ENCODE measurements at places on chromosomes 1 and 21.

- no peak for DNase-seq
Observed at GRCh38 chr1:173084292-173084691, 33.6 kb upstream of the TNFSF18 start.

- no peak for DNase-seq
Observed at GRCh38 chr1:228801068-228801467, 65.8 kb downstream of the RHOU start.

GRCh38 chr1:234992065-234992464, 136.6 kb downstream of the TOMM20 start:
- no peak for DNase-seq

DNA sequence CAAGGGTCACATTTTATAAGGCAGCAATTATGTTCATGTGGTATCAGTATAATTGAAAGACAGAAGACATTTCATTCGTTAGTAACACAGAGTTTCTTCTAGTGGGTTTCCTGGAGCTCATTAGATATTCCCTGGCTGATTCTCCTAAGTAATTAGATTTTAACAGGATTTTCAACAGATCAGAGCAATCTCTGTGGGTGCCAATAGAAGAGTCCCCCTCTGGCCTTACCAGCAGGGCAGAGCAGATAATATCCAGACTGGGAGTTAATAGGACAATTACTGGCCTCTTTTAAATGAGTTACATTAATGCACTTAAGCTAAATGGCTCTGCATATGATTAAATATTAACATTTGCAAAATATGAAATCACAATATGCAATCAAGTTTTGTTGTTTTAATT, 74.2 kb upstream of the FOXD3 start:
- DNase-seq, result no peak

- no peak for DNase-seq
Observed at GRCh38 chr1:11138952-11139351, 39.3 kb upstream of the EXOSC10 start.

- DNase-seq, result no peak
Observed at GRCh38 chr1:64884261-64885040, 81.9 kb downstream of the JAK1 start.

DNA sequence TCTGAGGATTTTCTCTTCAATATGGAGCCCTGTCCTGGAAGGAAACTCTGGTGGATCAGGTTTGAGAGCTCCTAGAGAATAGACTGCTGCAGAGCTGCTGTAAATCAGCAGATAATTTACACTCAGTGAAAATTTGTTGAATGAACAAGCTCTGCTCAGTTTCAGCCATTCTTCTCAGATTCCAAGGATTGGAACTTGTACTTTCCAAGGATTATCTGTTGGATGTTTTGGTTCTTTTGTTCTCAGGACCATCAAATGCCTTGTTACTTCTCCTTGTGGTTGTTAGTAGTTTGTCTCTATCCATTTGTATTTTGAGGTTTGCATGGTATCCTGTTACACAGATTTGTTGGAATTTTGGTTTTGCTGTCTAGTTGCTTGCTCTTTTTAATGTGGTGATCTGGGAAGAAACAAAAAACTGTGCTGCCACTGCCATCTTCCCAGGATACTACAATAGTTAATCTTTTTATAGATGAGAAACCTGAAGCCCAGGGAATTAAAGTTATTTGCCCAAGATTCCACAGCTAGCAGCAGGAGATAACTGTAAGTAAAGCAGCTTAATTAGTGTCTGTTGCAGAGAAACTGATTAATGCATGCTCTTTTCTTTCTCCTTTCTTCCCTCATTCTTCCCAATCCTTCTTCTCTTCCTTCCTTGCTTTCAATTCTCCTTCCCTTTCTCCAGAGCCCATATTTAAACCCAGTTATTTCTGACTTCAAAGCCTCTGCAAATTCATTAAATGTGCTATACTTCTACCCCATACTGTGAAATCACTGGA, 21.7 kb upstream of the KIFAP3 start:
- no peak for DNase-seq

DNA sequence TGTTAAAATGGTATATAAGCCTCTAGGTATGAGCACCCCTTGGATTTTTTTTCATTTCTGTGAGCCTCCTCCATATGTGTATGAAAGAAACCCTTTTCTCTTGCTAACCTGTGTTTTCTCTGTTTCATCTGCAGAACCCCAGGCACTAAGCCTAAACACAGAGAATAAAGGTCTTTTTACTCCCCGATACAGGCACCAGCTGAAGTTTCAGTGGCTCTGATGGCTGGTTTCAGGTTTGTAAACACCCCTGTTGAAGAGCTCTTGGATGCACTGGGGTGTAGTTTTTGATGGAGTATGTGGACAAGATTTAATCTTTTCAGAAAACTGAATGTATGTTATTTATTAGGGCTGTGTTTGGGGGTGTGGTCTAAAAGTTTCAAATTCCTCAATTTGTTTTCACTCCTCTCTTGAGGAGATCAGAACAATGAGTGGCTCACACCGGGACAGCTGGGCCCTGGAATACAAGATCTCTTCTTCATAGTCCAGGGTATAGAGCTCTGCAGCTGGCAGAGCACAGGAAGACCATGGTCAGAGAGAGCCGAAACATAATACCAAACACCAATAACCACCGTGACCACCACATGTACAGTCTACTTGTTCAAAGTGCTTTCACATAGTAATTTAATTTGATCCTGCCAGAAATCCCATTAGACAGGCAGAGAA, 50.2 kb upstream of the VTCN1 start:
- no peak for DNase-seq

GRCh38 chr21:45270306-45270821, 17.3 kb downstream of the POFUT2 start:
- no peak for DNase-seq

DNA sequence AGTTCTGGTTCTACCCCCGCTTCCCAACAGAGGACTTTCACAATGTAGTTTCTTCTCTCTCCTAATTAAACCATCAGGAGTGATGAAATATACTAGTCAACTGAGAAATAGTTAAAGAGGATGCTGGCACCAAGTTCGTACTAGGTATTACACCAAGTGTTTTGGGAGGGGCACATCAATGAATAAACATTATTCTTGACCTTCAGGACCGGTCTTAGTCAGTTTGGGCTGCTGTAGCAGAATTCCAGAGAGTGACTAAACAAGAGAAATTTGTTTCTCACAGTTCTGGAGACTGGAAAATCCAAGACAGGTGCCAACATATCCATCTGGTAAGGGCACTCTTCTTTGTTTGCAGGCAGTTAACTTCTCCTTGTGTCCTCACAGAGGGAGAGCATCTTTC, 103.8 kb downstream of the SPATA17 start:
- DNase-seq, result no peak

- no peak for DNase-seq
Observed at GRCh38 chr1:74407902-74408301, 104.5 kb downstream of the LRRC53 start.

DNA sequence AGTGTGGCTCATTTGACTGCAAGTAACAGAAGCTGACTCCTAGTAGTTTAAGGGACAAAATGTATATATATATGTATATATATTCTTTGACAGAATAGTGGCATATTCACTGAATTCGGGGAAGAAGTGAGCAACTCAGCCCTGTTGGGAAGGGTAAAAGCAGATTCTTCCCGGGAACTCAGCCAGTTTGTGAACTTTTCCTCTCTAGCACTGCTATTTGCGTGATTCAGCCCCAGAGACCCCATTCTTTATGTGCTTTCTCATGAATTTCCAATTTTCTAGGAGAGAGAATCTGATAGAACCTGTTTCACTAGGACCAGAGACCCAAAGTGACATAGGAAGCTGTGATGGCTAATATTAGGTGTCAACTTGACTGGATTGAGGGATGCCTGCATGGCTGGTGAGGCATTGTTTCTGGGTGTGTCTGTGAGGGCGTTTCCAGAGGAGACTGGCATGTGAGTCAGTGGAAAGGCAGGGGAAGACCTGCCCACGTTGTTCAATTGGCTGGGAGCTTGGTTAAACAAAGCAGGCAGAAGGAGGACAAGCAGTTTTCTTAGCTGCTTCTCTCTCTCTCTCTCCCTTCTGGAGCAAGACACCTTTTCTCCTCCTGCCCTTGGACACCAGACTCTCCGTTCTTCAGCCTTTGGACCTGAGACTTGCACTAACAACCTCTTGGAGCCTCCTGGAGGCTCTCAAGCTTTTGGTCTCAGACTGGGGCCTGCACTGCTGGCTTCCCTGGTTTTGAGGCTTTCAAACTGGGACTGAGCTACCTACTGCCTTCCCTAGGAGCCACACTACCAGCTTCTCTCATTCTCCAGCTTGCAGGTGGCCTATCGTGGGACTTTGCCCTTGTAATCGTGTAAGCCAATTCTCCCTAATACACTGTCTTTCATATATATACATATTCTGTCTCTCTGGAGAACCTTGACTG, 93.4 kb upstream of the KCNK1 start:
- DNase-seq, result no peak

DNA sequence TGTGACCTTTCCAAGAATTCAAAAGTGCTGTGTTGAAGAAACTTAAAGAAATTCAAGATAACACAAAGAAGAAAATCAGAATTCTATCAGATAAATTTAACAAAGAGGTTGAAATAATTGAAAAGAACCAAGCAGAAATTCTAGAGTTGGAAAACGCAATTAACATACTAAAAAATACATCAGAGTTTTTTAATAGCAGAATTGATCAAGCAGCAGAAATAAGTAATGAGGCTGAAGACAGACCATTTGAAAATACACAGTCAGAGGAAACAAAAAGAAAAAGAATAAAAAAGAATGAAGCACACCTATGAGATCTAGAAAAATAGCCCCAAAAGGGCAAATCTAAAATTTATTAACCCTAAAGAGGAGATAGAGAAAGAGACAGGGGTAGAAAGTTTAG, 218.1 kb upstream of the KAZN start:
- no peak for DNase-seq

GRCh38 chr1:2103266-2103900, 53.2 kb downstream of the PRKCZ start:
- DNase-seq, result no peak
